ENCODE measurements at places on chromosomes 5 and 9.
A peak's percentile ranks its signal among the peaks of the same experiment; 100 is the strongest.

- DNase-seq, result peak; percentile 74
These were observed 9.6 kb downstream of the PCYOX1L start for GRCh38 chr5:149367249-149367971.

DNA sequence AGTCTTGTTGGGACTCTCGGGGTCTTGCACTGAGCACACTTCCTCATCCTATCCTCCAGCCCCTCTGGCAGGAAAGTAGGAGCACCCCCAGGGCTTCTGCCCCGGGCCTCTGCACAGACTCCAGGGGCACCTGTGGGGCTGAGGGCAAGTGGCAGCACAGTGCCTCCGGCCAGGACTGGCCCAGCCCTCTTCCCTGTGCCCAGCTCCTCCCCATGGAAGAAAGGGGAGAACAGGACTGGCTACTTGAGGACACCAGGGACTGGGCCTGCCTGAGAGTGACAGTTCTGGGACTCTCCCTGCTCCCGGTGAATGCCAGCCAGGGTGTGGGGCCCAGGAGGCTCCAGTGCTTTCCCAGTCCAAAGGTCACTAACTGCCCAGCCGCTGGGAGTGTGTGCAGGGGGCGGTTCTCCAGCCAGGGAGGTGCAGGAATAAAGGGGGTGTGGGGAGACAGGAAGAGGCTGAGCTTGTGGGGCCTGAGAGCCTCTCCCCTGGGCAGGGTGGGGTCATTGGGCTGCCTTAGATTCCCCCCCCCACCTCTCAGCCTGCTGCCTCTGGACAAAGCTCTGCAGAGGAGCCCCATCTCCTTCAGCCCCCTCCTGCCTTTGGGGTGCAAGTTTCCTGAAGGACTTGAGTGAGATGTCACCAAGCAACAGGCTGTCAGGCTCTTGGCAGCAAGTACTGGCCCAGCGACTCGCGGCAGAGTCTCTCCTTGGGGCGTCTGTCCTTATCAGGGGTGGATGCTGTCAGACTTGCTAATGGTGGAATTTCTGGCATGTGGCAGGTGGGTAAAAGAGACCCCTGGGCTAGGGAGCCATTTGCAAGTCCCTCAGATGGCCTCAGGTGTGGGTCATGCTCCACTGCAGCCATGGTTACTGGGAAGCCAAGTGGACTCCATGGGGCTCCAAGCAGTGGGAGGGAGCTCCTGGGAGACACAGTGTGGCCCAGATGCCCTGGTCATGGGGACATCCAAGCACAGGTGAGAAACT lies 19.1 kb upstream of the JADE2 start:
- peak; percentile 33 for DNase-seq

DNA sequence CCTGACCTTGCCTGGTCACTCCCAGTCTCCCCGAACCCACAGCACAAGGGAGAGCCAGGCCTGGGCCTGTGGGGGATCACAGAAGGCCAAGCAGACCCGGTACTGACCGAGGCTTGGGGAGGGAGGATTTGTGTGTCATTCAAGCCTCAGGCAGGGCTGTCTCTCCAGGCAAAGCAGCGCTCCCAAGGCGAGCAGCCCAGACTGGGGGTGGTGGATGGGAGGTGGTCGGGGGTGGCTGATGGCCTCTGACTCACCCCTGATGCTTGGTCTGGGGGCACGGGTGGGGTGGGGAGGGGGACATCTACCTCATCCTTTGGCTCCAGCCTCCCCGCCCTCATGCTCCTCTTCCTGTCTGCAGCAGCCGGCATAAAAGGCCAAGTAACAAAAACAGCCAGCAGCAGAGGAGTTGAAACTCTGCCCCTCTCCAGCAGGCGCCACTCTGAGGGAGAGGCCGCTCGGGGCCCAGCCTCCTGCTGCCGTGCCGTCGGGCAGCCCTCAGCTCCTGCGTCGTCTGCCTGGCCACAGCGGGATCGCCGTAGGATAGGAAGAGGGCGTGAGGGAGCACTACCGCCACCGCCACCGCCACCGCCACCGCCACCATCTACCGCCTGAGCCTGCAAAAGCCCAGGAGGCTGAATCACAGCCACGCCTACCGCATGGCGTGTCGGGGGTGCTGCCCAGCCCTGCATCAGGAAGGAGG lies 166.0 kb downstream of the OLFM1 start:
- DNase-seq, result no peak

DNA sequence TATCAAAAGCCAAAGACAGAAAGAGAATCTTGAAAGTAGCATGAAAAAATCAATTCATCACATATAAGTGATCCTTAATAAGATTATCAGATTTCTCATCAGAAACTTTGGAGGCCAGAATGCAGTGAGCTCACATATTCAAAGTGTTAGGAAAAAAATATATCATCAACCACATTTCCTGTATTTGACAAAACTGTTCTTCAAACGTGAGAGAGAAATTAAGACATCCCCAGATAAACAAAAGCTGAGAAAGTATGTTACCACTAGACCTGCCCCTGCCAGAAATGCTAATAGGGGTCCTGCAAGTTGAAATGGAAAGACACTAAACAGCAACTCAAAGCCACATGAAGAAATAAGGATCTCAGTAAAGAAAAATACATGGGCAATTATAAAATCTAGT lies 29.9 kb downstream of the HACD4 start:
- DNase-seq, result no peak

- peak; percentile 27 for DNase-seq
These were observed 66.6 kb upstream of the SPATA31E1 start for GRCh38 chr9:87816036-87816435.

- DNase-seq, result no peak
These were observed 107.2 kb upstream of the CKMT2 start for GRCh38 chr5:81125959-81126358.

DNA sequence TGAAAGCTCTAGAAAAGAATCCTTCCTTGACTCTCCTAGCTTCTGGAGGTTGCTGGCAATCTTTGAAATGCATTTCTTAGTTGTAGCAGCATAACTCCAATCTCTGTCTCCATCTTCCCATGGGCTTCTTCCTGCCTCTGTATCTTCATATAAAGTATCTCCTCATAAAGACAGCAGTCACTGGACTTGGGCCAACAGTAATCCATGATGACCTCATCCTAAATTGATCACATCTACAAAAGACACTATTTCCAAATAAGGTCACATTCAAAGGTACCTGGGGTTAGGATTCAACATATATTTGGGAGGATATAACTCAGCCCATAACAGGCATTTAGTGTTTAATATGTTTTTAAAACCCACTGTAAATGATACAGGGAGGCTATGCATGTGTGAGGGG lies 123.3 kb downstream of the MLLT3 start:
- no peak for DNase-seq

DNA sequence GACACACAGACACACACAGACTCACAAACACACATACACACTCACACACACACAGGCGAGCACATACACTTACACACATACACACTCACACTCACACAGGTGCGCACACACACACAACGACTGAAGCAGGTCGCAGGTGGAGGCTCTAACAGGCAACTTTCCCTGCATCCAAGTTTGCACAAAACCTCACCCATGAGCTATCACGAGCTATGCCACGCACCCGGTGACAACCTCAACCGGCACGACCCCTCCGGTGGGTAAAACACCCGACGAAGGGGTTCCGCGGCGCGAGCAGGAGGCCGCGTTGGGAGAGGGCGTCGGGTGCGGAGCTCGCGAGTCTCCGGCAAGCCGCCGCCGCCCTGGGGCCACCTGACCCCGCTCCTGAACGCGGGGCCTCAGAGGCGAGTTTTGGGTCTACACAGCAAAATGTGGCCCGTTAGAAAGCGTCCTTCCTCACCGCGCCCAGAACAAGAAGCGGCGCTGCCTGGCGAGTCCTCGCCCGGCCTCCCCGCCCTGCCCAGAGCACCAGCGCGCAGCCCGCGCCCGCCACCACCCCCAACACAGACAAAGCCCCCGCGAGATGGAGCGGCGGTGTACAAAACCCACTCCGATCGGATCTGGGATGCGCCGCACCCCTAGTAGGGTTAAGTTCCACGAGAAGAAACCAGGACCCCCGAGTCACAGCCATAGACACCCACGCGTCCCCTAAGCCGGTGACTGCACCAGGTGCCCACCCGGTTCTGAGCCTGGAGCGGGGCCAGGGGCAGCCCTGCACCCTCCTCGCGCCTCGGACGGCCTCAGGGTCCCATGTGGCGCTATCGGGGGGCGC lies 665 bp downstream of the SLC6A3 start:
- no peak for DNase-seq

DNA sequence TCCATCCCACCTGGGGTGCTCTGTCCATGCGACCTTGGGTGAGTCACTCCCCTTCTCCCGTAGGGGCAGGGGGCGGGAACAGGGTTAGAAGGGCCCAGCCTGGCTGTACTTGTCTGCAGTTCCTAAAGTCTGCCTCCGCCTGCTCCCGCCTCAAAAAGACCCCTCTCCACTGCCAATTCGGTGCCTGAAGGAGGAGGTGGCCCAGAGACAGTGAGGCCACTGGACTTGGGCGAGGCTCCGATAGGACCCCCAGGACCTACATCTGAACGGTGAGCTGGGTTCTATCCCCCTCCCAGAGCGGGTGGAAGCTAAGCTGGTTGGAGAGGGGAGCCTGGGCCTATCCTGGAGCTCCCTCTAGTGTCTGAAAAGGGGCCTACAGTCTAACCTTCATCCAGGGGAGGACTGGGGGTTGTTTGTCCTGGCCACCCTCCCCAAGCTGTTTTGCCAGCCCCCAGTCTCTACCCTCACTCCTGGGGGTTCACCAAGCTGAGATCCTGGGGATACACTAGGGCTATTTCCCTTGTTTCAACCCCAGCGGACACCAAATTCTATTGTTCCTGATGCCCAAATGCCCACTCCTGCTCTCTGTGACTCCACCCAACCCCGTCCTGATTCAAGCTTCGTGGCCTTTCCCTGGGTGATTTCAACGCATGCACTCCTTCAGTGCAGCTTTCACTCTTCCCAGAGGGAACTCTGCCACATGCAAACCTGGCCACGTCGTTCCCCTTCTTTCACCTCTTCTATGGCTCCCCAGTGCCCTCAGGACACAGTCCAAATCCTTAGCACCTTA lies 6.1 kb upstream of the CRB2 start:
- peak; percentile 42 for DNase-seq

DNA sequence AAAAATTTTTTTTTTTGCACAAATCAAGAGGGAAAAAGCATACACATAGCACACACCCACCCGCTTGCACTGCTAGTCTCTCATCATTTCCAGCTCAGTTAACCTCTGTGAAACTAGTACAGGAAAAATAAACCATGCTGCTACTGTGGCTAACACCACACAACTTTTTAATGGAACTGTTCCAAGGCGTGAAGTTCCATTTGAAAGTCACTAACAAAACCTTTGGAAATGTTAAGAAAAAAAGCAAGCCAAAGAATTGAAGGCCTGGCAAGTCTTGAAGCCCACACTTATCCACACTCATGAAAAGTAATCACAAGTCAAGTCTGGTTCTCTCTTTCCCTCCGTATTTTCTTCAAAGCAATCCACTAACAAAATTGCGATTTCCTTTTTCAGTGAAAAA lies 116.3 kb downstream of the FANCC start:
- no peak for DNase-seq

- no peak for DNase-seq
These were observed 6.1 kb upstream of the TMEM268 start for GRCh38 chr9:114604989-114605388.

- no peak for DNase-seq
These were observed 6.5 kb upstream of the AK1 start for GRCh38 chr9:127883959-127884358.

DNA sequence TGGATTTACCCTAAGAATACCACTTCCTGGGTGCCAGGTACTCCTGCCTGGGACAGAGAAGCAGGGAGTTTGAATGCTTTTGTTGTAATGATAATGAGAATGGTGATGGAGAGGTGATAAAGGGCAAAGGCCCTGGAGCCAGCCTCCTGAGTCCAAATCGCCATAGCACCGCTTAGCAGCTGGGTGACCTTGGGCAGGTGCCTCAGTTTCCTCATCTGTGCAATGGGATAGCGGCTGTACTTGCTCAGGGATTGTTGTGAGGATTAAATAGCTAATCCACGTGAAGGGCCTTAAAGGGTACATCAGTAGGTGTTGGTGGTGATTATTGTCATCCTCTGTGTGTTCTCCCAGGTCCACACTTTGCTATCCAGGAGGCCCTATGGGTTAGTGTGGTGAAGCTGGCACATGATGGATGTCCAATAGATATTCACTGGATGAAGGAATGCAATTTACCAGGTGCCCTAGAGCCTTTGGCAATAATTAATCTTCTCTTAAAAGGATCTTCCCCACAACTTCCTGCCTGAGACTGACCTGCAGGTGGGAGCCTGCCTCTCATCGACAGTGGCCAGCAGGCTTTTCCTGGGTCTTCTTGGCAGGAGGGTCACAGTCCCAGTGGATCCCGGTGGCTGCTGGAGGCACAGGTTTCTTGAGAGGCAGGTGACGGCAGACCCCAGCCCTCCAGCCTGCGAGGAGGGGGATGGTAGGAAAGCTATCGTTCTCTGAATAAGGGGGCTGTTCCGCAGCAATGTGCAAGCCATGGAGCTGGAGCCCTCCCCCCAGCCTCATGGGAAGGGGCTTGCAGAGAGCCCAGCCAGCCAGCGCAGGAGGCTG lies 160.2 kb downstream of the MACROH2A1 start:
- DNase-seq, result no peak

GRCh38 chr9:20028192-20028848 lies 239.5 kb upstream of the SLC24A2 start:
- no peak for DNase-seq

- no peak for DNase-seq
These were observed 148.8 kb upstream of the SGCD start for GRCh38 chr5:156178117-156178516.

GRCh38 chr5:121380066-121380465 lies 471.6 kb upstream of the FTMT start:
- DNase-seq, result no peak

DNA sequence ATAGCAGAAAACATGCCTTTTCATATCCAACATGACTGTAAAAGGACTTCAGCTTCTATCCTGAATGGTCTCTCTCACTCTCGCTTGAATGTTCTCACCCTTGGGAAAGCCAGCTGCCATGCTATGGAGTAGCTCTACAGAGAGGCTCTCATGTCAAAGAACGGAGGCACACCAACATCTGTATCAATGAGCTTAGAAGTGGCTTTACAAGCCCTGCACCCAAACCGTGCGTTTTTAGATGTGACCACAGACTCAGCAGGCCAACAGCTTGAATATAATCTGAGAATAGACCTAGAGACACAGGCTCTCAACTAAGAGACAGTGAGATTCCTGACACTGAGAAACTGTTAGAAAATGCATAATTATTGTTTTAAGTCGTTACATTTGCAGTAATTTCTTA lies 1231.6 kb upstream of the CDH9 start:
- no peak for DNase-seq

- peak; percentile 68 for DNase-seq
These were observed 164.3 kb downstream of the DOCK2 start for GRCh38 chr5:169801324-169801777.

- DNase-seq, result no peak
These were observed 92.5 kb downstream of the SNX24 start for GRCh38 chr5:122937914-122938313.
